ENCODE measurements at places on chromosomes 12 and 14.
A peak's percentile ranks its signal among the peaks of the same experiment; 100 is the strongest.

DNA sequence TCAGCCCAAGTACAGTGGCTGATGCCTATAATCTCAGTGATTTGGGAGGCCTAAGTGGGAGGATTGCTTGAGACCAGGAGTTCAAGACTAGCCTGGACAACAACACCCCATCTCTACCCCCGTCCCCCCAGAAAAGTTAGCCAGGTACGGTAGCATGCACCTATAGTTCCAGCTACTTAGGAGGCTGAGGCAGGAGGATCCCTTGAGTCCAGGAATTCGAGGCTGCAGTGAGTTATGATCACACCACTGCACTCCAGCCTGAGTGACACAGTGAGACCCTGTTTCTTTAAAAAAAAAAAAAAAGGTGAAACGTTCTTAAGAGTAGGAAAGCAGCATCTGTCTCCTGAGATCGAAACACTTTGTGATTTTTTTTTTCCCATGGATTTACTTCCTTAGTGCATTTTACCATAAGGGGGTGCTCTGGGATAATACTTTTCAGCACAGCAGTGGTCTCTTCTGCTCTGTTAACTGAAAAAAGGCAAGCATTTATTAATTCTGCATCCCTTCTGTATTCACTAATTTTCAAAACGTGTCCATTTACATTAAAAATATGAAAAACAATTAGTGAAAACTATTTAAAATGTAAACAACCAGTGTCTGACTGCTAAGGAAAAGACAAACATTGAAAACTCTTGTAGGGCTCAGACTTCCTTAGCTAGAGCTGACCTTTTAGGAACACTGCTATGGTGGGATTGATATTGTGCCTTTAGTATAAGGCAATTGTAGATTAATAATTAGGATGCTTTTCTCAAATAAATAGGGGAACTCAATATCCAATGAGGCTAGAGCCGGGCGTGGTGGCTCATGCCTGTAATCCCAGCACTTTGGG lies 31.2 kb upstream of the USP44 start:
- DNase-seq = no peak

DNA sequence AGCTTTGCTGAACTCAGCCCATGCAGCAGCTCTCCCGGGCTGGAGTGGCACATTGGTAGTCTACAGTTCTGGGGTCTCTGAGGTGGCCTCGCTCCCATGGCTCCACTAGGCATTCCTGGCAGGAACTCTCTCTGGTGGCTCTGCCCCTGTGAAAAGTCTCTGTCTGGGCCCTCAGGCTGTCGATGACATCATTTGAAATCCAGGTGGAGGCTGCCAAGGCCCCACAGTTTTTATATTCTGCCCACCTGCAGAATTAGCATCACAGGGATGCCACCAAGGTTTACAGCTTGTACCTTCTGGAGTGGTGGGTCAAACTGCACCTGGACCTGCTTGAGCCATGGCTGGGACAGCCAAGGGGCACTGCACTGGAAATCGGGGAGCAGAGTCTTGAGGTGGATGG lies 31.6 kb downstream of the KRT80 start:
- no peak for DNase-seq

GRCh38 chr14:64673748-64674147 lies 30.5 kb upstream of the PLEKHG3 start:
- peak; percentile 83 for DNase-seq

DNA sequence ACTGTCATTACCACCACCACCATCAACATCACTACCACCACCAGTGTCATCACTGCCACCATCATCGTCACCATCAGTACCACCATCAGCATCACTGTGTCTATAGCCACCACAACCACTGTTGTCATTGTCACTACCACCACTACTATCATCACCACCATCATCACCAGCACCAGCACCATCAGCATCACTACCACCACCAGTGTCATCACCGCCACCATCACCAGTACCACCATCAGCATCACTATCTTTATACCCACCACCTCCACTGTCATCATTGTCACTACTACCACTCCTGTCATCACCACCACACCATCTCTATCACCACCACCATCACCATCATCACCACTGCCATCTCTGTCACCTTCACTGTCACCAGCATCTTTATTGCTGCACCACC lies 60.6 kb downstream of the BEGAIN start:
- DNase-seq = no peak

DNA sequence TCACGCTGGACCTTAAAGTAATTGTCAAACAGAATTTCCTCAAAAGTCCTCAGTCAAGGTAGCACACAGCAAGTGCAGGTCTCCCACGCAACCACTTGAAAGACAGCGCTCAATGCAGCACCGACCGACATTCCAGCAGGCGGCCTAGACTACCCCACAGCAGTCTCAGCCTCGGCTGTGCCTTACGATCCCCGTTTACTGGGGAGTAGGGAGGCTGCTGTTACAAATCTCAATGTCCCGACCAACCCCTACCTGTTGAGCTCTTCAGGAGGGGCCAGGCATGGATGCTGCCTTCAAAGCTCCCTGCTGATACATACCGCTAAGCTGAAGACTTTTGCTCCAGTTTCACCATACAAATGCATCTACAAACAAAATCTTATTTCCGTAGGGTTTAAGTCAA lies 21.8 kb downstream of the VPS37B start:
- peak; percentile 41 for DNase-seq

GRCh38 chr12:7869137-7869536 lies 3.6 kb downstream of the SLC2A14 start:
- no peak for DNase-seq

DNA sequence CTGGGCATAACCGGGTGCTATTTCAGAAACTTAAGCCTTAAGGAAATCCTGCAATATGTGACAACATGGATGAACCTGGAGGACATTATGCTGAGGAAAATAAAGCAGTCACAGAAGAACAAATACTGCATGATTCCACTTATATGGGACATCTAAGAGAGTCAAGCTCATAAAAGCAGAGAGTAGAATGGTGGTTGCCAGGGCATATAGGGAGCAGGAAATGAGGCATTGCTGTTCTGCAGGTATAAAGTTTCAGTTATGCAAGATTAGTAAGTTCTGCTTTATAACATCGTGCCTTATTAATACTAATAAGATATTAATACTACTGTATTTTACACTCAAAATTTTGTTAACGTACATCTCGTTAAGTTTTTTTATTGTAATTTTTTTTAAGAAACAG lies 124.2 kb upstream of the ATF1 start:
- DNase-seq = no peak

GRCh38 chr12:93918262-93918661 lies 230.1 kb upstream of the PLXNC1 start:
- DNase-seq = no peak

GRCh38 chr14:50015716-50016115 lies 100.7 kb downstream of the VCPKMT start:
- DNase-seq = no peak

- no peak for DNase-seq
Measured at GRCh38 chr12:56300644-56301464, 724 bp upstream of the CS start.

DNA sequence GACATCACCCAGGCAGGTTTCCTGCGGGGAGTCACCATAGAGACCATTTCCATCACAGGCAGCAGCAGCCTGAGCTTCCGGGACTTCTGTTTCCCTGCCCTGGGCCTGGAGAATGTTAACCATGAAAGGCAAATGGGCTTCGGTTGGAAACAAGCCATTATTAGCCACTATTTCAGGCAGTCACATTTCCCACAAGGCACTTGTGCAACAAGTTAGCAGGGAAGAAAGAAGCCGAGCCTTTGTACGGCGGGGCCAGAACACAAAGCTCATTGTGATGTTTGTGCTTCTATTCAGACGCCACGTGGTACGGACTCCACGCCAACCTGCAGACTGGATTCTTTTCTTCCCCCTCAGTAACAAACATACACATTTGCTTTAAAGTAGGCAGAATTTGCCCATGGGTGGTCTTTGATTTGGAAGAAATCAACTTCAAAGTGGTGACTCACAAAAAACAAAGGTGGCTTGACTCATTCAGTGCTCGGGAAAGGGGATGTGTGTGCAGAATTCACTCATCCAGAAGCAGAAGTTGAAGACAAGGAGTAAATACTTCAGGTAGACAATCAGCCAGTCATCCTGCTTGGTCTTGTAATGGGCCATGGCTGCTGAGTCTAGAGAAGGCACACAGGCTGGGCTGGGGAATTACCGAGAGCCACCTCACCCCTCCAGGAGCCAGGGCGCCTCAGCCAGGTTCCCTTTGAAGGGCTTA lies 154.2 kb upstream of the PRMT8 start:
- DNase-seq = no peak

DNA sequence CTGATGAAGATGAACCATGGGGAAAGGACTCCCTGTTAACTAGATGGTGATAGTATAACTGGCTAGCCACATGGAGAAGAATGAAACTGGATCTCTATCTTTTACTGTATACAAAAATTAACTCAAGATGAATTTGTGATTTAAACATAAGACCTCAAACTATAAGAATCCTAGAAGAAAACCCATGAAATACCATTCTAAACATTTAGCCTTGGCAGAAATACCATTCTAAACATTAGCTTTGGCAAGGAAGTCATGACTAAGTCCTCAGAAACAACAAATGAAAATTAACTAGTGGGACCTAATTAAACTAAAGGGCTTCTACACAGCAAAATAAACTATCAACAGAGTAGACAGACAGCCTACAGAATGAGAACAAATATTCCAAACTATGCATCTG lies 28.4 kb upstream of the NOVA1 start:
- no peak for DNase-seq

DNA sequence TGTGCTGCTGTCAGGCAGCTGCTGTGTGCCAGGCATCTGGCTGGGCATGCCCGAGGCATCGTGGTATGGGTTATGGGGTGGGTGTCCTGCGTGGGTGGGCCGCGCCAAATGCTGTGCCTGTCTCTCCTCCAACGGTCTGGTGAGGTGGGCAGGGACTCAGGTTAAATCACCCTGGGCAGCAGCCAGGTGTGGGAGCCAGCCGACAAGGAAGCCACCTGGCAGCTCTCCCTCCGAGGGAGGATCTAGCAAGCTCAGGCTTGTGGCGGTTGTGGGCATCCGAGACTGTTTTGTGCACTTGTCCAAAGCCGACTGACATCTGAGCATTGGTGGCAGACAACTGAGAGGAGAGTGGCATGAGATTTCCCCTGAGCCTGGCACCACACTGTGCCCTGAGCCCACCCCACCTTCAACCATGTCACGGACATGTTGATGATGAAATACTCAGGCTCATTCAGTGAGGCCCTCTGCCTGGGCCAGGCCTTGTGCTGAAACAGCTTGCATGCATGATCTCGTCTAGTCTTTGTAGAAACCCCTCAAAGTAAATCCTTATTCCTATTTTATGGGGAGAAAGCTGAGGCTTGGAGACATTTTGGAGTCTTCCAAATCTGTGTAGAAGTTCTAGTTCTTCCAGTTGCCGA lies 181.8 kb upstream of the MYL2 start:
- no peak for DNase-seq

- no peak for DNase-seq
Measured at GRCh38 chr14:85883966-85884365, 354.0 kb downstream of the FLRT2 start.

GRCh38 chr12:109678719-109679118 lies 34.9 kb upstream of the FAM222A start:
- no peak for DNase-seq

GRCh38 chr14:50233166-50233950 lies 2.0 kb upstream of the SOS2 start:
- peak; percentile 10 for DNase-seq

DNA sequence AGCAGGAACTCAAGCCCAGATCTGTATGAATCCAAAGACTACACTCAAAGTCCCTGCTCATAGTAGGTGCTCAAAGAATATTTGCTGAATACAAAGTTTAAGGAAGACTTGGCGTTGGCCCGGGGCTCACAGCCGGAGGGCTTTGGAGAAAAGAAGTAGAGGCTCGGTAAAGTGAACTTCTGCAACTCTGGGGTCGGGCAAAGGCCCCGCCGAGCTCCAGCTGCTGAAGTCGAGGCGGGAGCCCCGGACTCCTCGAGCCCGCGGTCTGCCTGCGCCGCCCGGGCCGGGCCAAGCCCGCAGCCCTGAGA lies 335 bp downstream of the GCN1 start:
- no peak for DNase-seq

- no peak for DNase-seq
Measured at GRCh38 chr12:89573051-89573810, 47.4 kb upstream of the POC1B start.

- no peak for DNase-seq
Measured at GRCh38 chr12:56657416-56658379, 11.9 kb upstream of the ATP5F1B start.

DNA sequence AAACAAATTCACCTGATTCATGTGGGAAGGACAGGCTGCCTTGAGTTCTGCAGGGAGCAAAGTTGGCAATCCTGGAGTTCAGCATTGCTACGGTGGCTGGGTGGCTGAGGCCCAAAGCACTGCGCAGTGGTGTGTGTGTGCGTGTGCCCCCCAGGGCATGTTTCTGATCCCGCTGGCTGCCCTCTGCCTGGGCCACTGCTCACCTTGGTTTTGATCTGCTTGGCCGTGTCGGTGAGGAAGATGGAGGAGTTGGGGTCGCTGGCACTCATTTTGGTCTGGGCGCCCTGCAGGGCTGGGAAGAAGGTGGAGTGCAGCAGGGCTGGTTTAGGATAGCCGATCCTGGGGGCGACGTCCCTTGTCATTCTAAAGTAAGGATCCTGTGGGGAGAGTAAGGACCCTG lies 19.1 kb downstream of the SLC25A47 start:
- no peak for DNase-seq

DNA sequence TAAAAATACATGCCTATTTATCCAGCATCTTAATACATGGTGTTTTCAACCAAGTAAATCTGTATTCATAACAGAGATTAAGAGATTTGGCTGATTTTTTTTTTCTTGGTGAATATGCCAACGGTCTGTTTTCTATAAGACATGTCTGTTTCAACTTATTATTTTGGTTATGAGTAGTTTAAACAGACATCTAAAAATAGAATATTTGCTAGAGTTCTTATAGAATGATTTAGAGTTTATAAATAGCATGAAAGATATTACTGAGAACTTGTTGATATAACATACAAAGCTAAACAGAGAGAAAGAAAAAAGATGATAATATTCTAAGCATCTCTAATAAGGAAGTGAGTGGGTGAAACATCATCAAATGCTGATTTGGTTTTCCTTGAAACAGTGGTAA lies 199.9 kb downstream of the CCDC91 start:
- no peak for DNase-seq

DNA sequence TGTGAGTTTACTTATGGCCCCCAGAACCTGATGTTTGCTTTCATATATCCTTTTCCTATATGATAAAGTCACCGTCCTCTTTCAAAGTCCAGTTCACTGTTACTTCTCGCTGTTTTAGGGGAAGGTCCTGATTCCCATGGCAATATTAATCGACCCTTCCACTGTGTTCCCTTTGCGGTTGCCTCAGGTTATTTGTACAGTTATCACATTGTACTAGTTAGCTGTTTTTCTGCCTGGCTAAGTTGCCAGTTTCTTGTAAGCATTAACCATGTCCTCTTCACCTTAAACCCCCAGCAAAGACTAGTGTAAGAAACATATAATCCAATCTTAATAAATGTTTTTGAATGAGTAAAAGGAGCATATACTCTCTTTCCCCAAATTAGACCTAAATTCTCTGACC lies 115.0 kb upstream of the PPFIA2 start:
- DNase-seq = no peak

- no peak for DNase-seq
Measured at GRCh38 chr12:26007566-26007965, 49.1 kb downstream of the RASSF8 start.
